ENCODE measurements at places on chromosomes 2 and 18.

DNA sequence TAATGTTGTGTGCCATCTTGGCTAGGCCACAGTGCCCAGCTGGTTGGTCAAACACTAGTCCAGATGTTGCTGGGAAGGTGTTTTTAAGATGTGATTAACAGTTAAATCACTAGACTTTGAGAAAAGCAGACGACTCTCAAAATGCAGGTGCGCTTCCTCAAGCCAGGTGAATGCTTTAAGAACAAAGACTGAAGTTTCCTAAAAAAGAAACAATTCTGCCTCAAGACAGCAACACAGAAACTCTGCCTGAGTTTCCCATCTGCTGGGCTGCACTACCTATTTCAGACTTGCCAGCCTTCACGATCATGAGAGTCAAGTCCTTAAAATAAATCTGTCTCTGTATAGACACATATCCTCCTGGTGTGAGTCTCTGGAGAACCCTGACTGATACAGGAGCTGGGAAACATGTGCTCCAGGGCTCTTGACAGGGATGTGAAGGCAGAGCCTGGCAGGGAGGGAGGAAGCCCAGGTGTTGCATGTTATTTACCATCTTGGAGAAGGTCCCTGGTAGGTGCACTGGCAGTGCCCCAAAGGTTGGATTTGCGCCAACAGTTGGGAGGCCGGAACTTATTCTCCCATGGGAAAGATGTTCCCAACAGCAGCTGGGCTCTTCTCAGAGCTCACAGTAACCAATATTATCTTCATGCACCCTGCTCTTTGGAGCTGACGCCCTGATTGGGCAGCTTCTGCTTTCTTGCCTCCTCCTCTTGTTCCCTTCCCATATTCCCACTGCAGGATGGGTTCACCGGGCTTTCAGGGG is 43.9 kb downstream of the ST6GAL2 start:
- DNase-seq: no peak

- DNase-seq: no peak
Measured at GRCh38 chr18:37322492-37323035, 243.0 kb downstream of the CELF4 start.

DNA sequence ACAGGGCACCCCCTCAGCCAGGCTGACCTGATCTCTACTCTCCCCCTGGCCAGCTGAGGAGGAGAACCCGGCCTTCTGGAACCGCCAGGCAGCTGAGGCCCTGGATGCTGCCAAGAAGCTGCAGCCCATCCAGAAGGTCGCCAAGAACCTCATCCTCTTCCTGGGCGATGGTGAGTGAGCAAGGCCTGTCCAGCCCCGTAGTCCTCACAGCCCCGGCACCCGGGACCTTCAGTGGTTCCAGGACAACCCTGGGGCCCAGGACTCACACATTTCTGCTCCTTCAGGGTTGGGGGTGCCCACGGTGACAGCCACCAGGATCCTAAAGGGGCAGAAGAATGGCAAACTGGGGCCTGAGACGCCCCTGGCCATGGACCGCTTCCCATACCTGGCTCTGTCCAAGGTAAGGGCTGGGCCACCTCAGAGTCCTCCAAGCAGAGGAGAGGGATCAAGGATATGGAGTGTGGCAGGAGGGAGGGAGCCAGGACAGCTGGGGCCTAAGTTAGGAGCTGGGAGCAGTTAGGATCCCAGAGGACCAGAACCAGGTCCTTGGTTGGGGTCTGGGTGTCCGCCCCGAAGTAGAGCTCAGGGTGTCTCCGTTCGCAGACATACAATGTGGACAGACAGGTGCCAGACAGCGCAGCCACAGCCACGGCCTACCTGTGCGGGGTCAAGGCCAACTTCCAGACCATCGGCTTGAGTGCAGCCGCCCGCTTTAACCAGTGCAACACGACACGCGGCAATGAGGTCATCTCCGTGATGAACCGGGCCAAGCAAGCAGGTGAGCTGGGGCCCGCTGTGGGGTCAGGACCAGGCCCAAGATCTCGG is 555 bp downstream of the ALPI start:
- no peak for DNase-seq

DNA sequence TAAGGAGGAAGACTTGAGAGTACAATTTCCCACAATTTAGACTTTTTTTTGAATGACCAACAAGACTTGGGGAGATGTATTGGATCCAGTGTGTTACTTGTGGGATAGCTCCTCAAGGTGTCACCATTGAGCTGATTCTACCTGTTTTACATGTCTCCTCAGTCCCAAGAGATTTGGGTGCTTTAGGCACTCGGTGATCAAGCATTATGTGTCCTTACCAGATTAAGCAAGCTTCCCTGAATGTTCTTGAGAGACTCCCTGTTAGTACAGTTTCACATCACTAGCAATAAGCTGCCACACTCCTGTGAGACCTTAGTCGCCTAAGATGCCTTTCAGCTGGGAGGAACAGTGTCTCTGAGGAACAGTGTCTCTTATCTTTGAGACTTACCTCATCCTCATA is 384.3 kb upstream of the SYT4 start:
- no peak for DNase-seq

DNA sequence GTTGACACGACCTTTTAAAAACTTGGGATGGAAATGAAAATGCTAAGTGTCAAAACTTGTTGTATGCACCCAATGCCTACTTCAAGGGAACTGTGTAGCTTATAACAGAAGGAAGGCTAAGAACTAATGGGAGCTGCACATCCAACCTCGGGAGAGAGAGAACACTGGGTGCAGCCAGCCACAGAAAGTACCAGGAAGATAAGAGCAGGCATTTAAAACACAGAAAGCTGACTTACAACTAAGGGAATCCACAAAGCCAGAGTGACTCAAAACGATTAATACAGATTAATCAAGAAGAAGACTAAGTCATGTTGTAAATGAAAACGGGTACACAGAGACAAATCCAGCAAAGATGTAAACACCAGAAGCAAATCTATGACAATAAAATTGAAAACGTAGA is 113.4 kb downstream of the HDAC4 start:
- no peak for DNase-seq

GRCh38 chr2:132656266-132656975 is 13.6 kb downstream of the LYPD1 start:
- no peak for DNase-seq

GRCh38 chr2:217413193-217413592 is 553.3 kb upstream of the TNP1 start:
- no peak for DNase-seq

DNA sequence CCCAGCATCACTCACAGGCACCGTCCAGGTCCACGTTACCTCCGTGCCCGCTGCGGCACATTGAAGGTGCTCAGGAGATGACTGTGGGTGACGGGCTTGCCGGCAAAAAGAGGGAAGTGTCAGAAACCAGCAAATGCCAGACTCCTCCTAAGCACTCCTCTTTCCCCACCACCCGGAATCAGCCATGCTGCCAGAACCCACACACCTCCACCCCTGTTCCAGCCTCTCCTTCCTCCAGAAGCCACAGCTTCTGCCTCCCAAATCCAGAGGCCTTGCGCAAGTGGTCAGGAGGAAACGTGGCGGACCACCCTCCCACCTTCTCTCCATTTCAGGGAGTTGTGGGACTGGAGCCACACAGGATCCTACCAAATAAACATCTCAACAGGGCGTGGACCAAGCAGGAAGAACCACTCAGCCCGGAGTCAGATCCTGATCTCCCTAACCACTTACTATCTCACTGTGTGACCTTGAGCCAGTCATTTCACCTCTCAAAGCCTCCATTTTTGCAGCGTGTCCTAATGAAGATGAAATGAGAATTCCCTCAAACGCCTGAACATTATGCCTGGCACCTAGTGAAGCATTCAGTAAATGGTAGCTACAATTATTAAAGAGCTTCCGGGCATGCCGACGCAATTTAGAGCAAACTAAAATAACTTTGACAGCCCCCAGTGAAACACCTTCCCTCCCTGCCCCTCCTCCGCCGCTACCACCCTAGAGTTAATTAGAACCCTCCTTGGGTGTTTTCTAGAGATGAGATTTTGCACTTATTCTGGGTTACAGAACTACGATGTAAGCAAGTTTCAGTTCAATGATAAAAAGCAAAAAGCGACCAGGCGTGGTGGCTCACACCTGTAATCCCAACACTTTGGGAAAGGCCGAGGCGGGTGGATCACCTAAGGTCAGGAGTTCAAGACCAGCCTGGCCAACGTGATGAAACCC is 32.9 kb downstream of the SMAD7 start:
- no peak for DNase-seq

DNA sequence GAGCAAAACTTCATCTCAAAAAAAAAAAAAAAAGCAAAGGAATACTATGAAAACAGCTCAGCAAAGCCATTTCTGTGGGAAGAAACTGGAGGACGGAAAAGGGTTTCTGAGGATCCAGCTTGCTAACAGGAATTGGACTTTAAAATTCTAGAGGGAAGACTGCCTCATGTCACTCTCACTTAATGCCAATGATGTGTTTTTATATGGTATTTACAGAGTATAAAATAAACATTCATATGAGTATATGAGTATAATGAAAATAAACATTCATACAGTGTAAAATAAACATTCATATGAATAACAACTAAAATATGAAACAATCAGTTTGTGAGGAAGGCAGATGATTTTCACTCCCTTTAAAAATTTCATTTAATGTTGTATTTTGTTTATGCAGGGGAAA is 43.9 kb downstream of the CHMP3 start:
- DNase-seq: no peak

- DNase-seq: no peak
Measured at GRCh38 chr2:202161151-202161835, 77.1 kb downstream of the SUMO1 start.
